GM12864 (cell line): ENCODE measurements at places on chromosomes 13 and 19.

DNA sequence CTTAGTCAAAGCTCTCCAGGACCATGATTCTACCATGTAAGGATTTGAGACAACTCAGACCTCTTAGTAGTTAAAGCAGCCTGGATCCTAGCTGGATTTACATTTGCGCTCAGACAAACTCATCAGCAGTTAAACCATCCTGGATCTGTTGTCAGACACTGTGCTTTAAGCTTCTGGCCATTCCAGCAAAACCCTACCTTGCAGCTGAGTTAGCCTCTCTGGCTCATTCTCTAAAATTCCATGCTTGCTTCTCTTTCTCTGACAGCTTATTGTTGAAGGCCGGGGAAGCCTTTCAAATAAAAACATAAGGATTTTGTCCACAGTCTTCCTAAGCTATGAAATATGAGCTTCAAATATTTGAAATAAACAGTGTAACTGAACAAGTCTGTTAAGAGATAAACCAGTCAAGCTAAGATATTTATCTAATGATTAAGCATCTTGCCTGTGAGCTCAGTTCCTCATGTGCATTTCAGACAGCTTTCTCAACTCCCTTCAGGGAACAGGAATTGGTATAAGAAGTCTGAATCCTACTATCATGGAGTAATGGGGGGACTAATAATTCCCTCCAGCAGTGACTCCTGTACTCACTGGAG, 89.3 kb downstream of the SLAIN1 start:
- DNase-seq: no peak

DNA sequence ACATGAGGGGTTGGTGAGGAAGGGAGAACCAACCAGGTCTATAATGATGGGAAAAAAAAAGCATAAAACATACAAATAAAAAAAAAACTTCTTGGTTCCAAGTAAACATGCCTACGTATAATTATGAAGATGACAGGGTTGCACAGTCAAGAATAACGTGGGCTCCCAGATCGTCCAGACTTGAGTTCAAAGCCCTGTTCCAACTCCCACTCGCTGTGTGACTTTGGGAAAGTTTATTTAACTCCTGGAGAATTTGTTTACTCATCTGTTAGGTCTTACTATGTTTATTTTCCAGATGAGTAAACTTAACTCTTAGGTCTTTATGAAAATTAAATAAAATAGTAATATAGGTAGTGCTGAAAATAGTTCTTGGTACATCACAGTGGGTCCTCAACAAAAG, 13.8 kb downstream of the STARD13 start:
- DNase-seq: no peak

DNA sequence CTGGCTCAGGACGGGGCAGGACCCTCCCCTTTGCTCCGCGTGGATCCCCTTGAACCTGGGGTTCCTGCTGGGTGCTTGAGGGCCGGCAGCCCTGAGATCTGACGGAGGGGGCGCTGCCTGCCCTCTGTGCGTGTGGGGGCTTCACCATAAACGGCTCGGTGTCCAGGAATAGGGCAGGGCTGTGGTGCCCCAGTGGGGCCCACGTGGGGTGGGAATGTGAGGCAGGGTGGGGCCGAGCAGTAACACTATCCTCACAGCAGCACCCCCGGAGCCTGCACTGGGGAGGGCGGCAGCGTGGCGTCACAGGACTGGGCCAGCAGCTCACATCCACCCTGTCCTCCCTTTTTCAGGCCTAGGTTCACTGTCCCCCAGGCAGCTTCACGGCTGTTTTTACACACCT, 38.0 kb downstream of the GAS6 start:
- no peak for DNase-seq

GRCh38 chr13:86559901-86560300, 760.7 kb upstream of the SLITRK6 start:
- no peak for DNase-seq

- DNase-seq: no peak
These were observed 2.4 kb downstream of the KLK15 start for GRCh38 chr19:50831026-50831396.

DNA sequence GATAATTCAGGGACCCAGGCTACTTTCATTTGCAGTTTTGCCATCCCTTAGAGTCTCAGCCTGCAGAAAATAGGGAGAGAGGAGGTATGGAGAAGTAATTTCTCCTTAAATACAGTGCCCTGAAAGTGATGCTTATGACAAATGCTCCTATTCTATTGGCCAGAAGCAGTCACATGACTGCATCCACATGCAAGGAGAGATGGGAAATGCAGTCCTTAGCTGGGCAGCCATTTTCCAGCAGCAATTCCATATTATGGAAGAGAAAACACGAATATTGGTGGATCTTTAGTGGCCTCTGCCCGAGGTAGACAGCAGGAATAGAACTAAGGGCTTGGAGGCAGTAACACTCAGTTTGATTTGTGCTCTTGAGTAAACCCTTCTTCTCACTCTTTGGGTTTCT, 39.4 kb downstream of the VAV1 start:
- no peak for DNase-seq

DNA sequence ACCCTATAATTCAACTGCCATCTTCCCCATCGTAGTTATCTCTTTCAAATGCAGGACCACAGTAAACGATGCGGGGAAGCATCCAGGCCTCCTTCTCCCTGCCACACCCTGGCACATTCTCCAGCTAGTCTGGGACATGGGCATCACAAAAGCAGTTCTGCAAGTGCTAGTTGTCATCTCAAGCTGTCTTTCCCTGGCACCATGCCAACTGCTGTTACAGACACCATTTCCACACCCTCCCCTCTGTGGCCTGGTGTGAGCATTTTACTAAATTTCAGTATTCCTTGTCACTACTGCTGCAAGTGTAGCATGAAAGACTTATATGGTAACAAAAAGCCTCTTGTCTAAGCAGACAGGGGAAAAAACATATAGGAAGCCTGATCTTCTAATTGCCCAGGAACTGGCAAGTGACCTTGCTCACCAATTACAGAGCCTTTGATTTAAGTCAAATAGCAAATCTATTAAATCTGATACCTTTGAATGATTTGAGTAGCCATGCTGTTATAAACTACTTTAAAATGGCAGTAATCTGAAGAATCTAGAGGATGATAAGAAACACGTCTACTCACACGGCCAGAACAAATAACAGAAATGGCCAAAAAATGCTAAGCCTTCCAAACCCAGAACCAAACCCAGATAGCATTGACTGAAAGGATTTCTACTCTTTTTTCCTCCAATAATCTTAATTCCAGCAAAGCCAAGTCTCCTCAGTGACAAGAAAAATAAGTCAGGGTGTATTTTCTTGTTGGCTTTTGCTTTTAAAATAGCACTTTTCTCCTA, 179.0 kb downstream of the NUFIP1 start:
- DNase-seq: no peak

- no peak for DNase-seq
These were observed 975 bp downstream of the ZNF358 start for GRCh38 chr19:7516878-7517277.

DNA sequence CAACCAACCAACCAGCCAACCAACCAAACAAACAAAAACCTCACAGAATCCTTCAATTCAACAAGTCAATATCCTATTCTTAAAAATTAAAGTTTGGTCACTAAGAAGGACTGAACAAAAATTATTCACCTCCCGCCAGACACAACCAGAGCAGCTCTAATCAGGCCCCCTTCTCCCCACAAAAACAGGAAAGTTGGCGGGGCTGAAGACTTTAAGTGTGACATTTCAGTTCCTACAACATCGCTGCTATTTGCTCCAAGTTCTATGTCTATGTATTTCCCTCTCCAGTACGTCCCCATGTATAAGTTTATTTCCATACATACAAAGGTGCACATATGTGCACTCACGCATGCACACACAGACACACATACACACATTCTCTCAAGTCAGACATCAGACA, 32.8 kb upstream of the STK24 start:
- no peak for DNase-seq

- no peak for DNase-seq
These were observed 131.5 kb downstream of the IER2 start for GRCh38 chr19:13281567-13282291.

DNA sequence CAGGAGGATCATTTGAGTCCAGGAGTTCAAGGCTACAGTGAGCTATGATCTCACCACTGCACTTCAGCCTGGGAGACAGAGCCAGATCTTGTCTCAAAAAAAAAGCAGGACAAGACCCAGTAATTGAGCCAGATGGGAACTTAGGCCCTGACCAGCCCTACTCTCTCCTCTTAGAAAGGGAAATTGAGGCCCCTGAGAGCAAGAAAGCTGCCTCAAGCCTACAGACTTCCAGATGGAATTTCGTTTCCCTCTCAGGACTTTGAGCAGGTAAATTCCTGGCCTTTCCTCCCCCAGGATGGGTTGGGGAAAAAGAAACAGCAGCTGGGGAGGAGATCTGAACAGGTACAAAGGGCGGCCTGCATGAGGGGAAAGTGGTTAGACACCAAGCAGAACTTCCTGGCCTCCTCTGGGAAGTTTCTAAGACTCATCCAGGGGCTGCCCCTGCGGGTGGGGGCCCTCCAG, 3.6 kb upstream of the BCL3 start:
- no peak for DNase-seq

DNA sequence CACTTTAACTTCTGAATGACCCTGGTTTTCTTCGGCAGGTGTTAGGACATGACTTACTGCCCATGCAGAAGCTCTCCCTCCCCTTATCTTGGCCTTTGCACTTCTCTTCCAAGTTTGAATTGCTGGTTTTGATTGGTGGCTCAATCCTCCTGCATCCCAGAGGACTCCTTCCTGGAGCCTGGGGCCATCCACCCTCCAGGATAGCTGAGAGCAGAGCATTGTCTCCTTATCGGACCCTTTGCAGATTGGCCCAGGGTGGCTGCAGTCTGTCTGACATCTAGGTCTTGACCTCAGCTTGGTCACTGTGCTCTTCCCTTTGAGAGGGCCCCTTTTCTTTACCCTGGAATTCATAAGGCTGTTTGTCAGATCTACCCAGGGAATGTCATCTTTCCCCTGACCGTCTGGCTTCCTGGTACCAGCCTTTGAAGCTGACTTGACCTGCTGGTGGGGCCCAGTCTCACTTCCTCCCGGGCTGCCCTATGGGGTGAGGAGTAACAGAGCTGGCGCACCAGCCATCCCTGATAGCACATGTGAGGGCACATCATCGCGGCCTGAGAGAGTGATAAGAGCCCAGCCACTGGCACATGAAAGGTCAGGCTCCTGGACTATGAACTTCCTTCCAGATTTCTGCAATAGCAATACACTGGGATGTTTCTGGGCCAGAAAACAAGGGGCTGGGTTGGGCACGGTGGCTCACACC, 172.9 kb upstream of the UBL3 start:
- DNase-seq: no peak

GRCh38 chr13:61470786-61471185, 55.1 kb upstream of the PCDH20 start:
- no peak for DNase-seq

- DNase-seq: no peak
These were observed 7.1 kb downstream of the SMIM7 start for GRCh38 chr19:16652854-16653253.

GRCh38 chr13:50410921-50411746, 395.9 kb downstream of the KCNRG start:
- no peak for DNase-seq

- no peak for DNase-seq
These were observed 2.6 kb downstream of the ADAT3 start for GRCh38 chr19:1907563-1908363.

GRCh38 chr19:12792051-12792852, 966 bp downstream of the JUNB start:
- DNase-seq: no peak

DNA sequence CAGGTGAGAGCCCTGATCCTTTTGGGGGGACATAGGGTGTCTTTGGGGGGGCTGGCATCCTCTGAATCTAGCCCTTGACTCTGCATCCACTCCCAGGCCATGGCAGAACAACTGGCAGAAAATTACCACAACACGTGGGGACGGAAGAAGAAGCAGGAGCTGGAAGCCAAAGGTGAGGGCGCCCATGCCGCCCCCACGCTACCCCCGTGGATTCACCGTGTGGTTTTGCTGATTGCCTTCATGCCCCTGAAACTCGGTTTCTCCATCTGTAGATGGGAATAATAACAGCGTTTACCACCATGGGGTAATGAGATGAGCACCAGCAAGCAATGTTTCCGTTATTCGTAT, 72.9 kb downstream of the RYR1 start:
- no peak for DNase-seq

- no peak for DNase-seq
These were observed 6.9 kb downstream of the MKNK2 start for GRCh38 chr19:2043961-2044708.

DNA sequence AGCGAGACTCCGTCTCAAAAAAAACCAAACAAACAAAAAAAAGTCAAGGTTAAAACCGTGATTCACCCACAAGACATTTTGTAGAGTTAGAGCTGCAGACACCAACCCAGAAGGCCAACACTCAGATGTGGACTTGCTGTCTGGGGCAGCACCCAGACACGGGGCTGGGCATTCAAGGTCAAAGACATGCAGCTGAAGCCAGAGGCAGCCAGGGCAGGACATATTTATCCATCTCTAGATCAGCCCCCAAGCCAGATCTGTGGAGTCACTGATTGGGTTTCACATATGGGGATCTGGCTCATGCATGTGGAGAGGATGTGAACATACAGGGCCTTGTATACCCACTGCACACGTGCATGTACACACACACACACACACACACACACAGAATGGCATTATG, 3.6 kb downstream of the KLK15 start:
- no peak for DNase-seq

DNA sequence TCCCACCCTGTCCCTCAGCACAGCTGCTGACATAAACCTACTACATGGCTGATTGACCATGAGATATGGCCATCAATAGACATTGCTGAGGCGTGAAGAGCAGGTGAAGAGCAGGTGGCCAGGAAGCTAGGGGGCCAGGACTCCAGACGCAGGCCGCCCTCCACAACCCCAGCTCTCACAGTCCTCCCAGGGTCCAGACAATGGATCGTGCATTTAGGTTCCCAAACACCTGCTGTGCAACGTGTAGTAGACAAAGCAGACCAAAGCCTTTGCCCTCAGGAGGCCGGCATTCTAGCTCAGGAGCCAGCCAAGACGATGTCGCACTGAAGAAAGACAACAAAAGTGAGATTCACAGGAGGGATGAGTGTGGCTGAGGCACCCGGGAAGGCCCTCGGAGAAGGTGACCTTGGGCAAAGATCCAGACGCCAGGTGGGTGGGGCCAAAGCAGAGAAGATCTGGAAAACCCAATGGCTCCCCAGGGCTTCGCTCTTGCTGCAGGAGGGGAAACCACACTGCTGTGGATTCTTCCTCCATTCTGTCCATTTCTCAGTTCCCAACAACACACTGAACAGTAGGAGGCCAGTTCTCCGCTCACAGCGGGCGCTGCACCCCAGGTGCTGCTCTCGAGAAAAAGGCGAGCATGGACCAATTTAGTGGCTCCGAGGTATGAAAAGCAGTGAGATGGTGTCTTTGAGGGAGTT, 1.4 kb downstream of the FFAR1 start:
- no peak for DNase-seq

GRCh38 chr19:15936173-15936572, 1.8 kb upstream of the CYP4F11 start:
- no peak for DNase-seq

GRCh38 chr13:74920920-74921319, 561.0 kb downstream of the TBC1D4 start:
- no peak for DNase-seq

DNA sequence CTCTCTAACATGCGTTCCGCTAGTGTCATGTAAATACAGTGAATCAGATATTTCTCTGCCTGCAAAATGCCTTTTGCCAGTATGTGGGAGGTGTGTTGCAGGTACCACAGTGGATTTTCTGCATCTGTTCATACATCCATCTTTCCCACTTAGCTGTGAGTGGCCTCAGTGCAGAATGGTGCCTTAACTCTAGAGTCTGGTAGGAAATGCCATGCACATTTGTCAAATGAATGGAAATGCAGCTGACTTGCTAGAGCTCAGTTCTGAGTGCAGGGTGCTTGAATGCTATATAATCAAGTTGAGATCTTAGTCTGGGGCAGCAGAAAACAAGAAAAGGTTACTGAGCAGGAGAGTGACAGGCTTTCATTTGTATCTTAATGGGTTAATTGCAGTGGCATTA, 68.2 kb downstream of the LRCH1 start:
- DNase-seq: no peak
